Peyer's patch (tissue), 4 donors: ENCODE measurements at places on chromosomes 4 and X.

DNA sequence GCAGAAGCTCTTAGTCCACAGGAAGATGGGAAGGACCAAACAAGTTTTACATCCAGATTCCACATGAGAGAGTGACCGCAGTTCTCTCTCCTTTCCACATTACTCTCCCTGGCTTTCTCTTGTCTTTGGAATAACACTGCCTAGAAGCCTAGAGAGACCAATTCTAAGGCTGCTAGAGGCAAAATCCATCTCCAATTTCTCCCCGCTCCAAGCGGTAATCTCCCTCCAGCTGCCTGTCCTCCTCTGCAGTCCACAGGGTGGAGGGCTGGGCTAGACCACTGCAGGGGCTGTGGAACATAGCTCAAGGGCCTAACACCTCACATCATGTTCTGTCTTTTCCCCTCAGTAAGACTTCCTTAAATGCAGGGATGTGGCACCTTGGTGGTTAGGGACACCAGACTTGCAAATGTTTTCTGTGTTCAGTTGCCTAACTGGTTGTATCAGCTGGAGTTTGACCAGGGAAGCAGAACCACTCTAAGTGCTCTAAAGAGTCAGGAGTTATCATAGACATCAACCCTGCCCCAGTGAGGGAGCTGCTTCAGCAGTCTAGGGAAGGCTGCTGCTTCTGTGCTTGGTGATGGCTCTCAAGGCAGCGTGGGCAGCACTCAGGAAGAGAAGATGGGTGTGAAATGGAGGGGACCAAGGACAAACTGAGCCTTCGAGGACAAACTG is 423.1 kb downstream of the BCOR start:
- H3K36me3 ChIP-seq = no peaks in the 10 kb centered on the region
- no peaks in the 10 kb centered on the region for H3K27me3 ChIP-seq
- no peak overlapping the region for H3K27ac ChIP-seq
- DNase-seq = no peak

- no peak overlapping the region for H3K27ac ChIP-seq
- H3K4me1 ChIP-seq = no peaks in the 10 kb centered on the region
- DNase-seq = no peak
- H3K27me3 ChIP-seq = no peaks in the 10 kb centered on the region
- H3K4me3 ChIP-seq = no peak overlapping the region
These were observed 14.4 kb downstream of the GEMIN8 start for GRCh38 chrX:14015294-14015693.

DNA sequence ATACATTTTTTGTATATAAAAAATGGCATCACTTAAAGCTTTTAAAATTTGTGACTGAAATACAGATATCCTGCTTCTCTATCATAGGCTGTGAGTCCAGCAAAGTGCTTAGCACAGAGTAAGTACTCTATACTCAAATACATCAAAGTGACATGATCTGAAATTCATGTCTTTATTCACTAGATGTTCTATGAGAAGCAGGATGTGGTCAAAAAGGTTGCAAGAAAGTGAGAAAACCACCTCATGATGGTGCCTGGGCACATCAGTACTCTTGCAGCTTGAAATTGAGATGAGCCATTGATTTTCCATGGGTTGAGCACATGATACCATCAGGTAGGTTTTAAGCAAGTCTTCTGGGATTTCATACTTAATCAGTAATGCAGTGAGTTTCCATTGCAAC is 20.4 kb upstream of the SFRP2 start:
- no peak overlapping the region for H3K27ac ChIP-seq
- H3K4me1 ChIP-seq = no peaks in the 10 kb centered on the region
- no peak for DNase-seq
- no peaks in the 10 kb centered on the region for H3K27me3 ChIP-seq

DNA sequence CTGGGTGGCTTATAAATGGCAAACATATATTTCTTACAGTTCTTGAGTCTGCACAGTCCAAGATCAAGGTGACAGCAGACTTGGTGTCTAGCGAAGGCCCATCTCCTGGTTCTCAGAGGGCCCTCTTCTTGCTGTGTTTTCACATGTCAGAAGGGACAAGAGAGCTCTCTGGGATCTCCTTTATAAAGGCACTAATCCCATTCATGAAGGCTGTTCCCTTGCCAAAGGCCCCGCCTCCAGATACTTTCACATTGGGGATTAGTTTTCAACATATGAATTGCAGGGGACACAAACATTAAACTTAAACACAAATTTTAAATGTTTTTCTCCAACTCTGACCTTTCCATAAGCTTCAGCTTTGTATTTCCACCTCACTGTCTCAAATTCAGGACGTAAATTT is 1135.0 kb upstream of the TENM3 start:
- H3K27ac ChIP-seq = no peak overlapping the region
- no peaks in the 10 kb centered on the region for H3K4me1 ChIP-seq

- no peak overlapping the region for H3K4me3 ChIP-seq
- H3K4me1 ChIP-seq = no peaks in the 10 kb centered on the region
- DNase-seq = no peak
- H3K27me3 ChIP-seq = no peaks in the 10 kb centered on the region
- no peak overlapping the region for H3K27ac ChIP-seq
These were observed 52.2 kb downstream of the APOO start for GRCh38 chrX:23855569-23855968.

DNA sequence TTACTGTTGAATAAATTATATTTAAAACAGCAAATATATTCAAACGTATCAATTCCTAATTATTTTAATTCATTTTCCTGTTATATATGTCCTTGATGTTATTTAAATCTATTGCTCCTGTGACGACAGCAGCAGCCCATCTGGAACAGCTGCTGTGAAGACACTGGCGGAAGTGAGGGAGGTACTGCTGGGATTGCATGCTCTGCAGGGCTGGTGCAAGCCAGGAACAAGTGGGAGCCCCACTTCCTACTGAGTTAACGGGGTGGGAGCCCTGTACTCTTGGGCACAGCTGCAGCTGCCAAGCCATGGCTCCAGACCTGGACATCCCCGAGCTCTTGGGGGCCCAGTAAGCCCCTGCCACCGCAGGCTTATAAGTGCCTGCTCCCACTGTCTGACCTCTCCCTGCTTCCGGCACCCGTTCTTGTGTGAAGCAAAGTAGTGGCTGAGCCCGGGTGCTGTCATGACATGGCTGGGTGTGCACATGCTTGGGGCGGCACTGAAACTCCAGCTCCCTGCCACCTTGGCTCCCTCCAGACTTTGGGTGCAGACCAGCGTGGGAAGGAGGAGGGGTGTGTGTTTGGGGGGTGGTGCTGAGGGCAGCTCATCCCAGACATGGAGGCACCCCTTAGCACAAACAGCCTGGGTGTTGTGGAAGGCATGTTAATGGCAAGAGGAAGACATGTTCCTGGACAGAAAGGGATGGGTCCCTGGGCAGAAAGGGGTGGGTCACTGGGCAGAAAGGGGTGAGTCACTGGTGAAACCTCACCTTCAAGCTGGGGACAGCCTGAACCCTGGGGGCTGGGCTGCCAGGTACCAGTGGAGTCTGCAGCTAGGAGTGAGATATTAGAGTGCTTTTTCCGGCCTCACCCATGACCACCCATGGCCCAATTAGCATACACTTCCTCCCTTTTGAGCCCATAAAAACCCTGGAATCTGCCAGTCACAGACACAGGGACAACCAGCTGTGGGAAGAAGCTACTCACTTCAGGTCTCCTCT is 1981.3 kb upstream of the IGFBP7 start:
- H3K27ac ChIP-seq = no peak overlapping the region
- no peaks in the 10 kb centered on the region for H3K4me1 ChIP-seq
- H3K4me3 ChIP-seq = no peak overlapping the region
- no peaks in the 10 kb centered on the region for H3K27me3 ChIP-seq

GRCh38 chr4:121198251-121198650 is 34.1 kb upstream of the TNIP3 start:
- H3K27ac ChIP-seq = no peak overlapping the region
- H3K4me3 ChIP-seq = no peak overlapping the region
- no peak for DNase-seq

DNA sequence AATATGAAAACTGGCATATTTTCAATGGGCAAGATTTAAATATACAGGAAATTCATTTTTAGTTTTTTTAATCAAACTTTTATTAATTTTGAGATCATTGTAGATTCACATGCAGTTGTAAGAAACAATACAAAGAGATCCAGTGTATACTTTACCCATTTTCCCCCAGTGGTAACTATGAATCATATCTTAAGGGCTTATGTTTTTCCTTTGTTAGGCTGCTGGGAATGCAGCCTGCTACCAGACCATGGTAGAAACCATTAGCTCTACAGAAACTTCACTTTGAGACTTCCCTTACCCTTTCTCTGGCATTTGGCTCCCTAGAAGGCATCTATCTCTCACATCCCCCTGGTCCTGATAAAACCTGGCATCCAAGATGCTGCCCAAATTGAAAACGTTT is 147.6 kb upstream of the EOLA2 start:
- H3K27me3 ChIP-seq = no peaks in the 10 kb centered on the region
- no peak overlapping the region for H3K4me3 ChIP-seq
- H3K27ac ChIP-seq = no peak overlapping the region
- DNase-seq = no peak
- no peaks in the 10 kb centered on the region for H3K36me3 ChIP-seq

GRCh38 chrX:120755066-120755846 is 120.4 kb downstream of the CT47B1 start:
- H3K36me3 ChIP-seq = no peaks in the 10 kb centered on the region
- H3K4me3 ChIP-seq = no peak overlapping the region
- H3K27me3 ChIP-seq = no peaks in the 10 kb centered on the region
- H3K4me1 ChIP-seq = no peaks in the 10 kb centered on the region
- DNase-seq = no peak

DNA sequence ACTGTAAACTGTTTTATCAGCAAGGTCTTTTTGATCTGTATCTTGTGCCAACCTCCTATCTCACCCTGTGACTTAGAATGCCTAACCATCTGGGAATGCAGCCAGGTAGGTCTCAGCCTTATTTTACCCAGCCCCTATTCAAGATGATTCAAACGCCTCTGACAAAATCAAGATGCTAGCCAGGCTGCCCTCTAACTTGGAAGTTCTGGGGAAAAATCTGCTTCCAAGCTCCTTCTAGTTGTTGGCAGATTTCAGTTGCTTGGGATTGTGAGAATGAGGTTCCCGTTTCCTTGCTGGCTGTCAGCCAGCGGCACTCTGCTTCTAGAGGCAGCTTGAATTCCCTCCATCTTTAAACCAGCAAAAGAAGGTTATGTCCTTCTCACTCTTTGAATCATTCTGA is 34.7 kb downstream of the LUZP4 start:
- no peaks in the 10 kb centered on the region for H3K27me3 ChIP-seq
- DNase-seq = no peak
- no peaks in the 10 kb centered on the region for H3K4me1 ChIP-seq
- no peak overlapping the region for H3K27ac ChIP-seq
- no peak overlapping the region for H3K4me3 ChIP-seq

DNA sequence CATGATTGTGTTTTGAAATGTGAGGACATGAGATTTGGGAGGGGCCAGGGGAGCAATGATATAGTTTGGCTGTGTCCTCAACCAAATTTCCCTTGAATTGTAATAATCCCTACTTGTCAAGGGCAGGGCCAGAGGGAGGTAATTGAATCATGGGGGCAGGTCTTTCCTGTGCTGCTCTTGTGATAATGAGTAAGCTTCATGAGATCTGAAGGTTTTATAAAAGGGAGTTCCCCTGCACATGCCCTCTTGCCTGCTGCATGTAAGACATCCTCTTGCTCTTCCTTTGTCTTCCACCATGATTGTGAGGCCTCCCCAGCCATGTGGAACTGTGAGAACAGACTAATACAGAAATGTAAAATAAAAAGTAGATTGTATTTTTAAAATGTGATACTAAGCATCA is 1294.9 kb downstream of the ADGRL3 start:
- H3K4me3 ChIP-seq = no peak overlapping the region
- no peak overlapping the region for H3K27ac ChIP-seq
- no peaks in the 10 kb centered on the region for H3K4me1 ChIP-seq
- H3K36me3 ChIP-seq = no peaks in the 10 kb centered on the region

GRCh38 chrX:107355533-107355932 is 93.9 kb upstream of the FRMPD3 start:
- H3K36me3 ChIP-seq = no peaks in the 10 kb centered on the region
- DNase-seq = no peak
- H3K4me3 ChIP-seq = no peak overlapping the region
- no peaks in the 10 kb centered on the region for H3K4me1 ChIP-seq

DNA sequence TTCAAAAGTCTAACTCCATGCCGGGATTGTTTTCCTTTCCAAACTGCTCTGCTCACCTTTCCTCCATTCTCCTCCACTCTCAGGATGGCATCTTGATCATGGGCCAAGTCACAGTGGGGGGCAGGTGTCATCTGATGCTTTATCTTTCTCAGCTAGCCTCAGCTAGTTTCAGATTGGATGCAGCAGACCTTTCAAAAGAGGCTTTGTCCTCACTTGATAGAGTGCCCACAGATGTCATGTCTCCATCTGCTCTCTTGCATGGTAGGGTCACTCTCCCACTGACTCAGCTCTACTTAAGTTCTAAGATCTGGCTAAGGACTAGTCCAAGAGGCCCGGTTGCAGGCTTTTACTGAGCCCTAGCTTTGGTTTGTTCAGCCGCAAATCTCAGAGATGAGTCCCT is 341.8 kb upstream of the GALNT7 start:
- DNase-seq = no peak
- H3K27ac ChIP-seq = no peak overlapping the region
- H3K4me1 ChIP-seq = no peaks in the 10 kb centered on the region
- H3K27me3 ChIP-seq = no peaks in the 10 kb centered on the region

DNA sequence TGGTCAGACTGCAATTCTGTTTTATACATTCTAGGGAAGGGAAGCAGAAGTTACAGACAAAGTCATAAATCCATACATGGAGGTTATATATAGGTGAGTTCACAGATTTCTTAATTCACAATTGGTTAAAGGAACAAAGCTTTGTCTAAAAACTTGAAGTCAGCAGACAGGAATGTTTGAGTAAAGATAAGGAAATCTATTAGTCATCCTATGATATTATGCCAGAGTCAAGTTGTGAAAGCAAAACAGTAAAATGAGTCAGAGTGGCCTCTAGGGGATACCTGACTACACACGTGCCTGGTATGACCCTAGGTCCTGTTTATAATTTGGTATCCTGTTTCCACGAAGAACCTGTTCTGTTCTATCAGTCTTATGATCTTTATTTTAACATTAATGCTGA is 31.5 kb downstream of the ACTRT1 start:
- H3K27ac ChIP-seq = no peak overlapping the region
